ENCODE measurements at places on chromosomes 5 and 9.

DNA sequence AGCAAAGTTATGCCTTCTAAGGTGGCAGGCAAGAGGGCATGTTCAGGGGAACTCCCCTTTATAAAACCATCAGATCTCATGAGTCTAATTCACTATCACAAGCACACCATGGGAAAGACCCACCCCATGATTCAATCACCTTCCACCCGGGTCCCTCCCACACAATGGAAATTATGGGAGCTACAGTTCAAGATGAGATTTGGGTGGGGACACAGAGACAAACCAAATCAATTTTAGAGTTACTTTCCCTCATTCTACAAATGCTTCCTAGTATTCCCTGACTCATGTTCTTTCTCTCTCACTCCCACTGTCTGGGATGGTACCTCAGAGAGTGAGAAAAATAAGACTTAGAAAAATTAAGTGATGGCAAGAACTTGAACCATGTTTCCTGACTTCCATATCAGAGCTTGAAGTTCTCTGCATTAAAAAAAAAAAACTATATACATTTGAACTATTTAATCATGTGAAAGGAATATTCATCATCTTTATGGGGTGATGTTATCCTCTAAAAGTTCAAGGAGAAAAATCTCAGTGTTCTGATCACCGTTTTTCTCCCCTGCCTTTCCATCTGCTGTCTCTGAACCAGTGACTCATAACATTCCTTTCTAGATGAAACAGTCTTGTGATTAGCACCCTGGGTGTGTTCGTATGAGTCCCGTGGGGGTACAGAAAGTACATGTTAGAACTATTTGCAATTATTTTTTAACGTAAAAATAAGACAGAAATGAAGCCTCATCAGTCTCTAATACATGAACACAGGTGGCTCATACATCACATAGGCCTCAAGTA lies 282.9 kb downstream of the SLF1 start:
- no peak for DNase-seq

- DNase-seq, result no peak
Measured at GRCh38 chr9:91029650-91030361, 228.2 kb downstream of the SYK start.

- DNase-seq, result no peak
Measured at GRCh38 chr5:93673316-93673954, 68.0 kb downstream of the POU5F2 start.

DNA sequence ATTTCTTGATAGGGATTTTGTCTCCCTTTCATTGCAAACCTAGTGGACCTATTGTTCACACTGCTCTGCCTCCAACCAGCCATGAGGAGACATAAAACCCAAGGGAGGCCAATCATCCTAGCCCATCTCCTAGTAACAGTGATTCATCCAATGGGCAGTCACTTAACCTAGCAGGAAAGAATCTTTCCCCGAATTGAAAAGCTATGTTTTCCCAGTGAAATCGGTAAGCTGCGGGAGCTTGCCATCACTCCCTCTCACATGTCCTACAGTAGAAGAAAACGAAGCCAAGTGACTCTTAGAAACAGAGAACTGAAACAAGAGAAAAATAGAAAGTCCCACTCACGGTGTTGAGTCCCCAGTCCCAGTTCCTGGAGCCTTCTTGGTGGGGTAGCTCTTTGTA lies 123.3 kb downstream of the SUSD1 start:
- DNase-seq, result no peak

DNA sequence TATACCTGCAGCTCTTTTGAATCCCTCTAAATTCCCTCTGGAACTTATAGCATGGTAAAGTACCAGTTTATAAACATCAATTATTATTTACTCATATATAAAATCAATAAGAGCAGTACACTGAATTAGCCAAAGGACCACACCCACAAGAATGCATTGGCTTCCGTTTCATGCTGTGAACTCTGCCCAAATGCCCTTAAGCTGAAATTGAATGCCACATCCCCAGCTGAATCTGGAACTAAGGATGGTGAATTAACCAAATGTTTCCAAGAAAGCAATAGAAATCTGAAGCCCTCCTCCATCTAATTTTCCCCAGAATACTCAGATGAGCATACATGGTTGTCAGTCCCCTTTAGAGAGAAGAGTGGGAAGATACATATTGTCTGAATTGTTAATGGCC lies 436.4 kb upstream of the FTMT start:
- DNase-seq, result no peak

DNA sequence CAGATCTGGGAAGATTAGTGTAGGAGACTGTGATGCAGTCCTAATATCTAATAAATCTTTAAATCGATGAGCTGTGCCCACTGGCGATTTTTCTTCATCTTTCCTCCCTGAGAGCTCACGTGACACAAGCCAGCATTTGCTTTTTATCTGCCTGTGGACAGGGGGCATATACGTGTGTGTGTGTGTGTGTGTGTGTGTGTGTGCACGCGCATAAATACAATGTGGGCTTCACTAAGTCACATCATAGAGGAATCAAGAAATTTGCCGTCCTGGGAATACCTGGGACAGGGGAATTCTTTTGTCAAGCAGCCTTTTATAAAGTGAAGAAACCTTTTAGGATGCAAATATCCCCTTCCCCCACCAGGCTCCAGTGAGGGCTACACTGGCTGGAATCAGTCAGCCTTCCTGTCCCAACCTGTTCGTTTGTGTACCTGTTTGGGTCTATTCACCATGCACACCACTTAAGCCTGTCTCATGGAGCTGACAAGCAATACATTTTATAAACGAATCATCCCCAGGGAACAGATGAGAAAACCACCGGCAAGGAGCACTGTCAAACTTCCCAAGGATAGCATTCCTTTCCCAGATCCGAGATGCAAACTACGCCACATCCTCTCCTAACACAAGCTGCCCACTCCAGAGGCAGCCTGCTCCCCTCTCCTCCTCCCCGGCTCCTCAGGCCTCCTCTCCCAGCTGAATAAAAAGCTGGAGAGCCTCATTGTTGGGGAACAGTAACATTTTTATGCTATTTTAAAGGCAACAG lies 2.7 kb downstream of the EPB41L4B start:
- DNase-seq, result no peak

GRCh38 chr5:8813180-8813579 lies 732.7 kb downstream of the SEMA5A start:
- DNase-seq, result no peak

GRCh38 chr5:171762021-171762608 lies 23.5 kb upstream of the SMIM23 start:
- no peak for DNase-seq

- no peak for DNase-seq
Measured at GRCh38 chr5:169592937-169593650, 9.5 kb downstream of the SPDL1 start.

- no peak for DNase-seq
Measured at GRCh38 chr5:98258939-98259338, 514.5 kb upstream of the RGMB start.

DNA sequence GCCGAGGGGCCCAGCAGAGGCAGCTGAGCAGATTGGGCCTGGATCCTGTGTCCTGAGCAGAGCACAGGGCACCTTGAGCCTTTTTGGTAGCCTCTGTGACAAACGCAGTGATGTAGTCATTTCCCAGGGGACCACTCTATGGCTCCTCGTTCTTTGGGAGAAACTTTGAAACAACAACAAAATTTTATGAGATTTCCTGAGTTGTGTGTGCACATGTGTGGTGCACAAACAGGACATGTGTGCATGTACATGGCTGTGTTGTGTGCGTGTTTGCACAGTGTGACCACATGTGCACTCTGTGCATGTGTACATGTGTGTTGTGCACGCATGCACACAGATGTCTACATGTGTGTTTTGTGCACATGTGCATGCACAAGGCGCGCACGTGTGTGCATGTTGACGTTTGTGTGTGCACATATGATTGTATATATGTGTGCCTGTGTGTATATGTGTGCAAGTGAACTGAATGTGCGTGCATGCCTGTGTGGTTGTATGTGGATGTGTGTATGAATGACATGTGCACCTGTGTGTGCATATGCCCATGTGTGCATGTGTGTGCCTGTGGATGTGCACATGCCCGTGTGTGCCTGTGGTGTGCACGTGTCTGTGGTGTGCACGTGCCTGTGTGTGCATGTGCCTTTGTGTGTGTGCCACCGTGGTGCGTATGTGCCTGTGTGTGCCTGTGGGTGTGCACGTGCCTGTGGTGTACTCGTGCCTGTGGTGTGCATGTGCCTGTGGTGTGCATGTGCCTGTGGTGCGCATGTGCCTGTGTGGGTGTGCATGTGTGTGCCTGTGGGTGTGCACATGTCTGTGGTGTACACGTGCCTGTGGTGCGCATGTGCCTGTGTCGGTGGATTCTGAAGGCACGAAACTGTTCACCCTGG lies 221.6 kb downstream of the CACNA1B start:
- no peak for DNase-seq

GRCh38 chr5:14236757-14237156 lies 93.6 kb downstream of the TRIO start:
- DNase-seq, result no peak

DNA sequence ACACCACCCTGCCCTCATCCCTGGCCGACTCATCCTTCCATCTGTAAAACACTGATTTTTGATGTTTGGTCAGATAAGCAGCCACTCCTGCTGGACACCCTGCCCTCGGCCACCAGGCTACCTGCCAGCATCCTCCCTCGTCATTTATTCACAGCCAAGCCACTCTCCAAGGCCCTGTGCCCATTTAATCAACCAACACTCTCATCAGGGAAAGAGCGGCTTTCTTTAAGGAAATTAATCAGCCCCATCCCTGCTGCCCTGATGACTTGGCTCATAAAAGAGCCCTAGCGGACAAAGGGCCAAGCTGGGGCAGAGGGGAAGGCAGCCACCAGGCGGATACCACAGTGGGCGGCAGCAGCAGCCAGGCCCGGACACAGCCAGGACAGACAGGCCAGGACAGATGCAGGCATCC lies 52.4 kb downstream of the GOLM1 start:
- DNase-seq, result no peak

GRCh38 chr5:166102947-166103346 lies 2188.5 kb upstream of the WWC1 start:
- DNase-seq, result no peak

DNA sequence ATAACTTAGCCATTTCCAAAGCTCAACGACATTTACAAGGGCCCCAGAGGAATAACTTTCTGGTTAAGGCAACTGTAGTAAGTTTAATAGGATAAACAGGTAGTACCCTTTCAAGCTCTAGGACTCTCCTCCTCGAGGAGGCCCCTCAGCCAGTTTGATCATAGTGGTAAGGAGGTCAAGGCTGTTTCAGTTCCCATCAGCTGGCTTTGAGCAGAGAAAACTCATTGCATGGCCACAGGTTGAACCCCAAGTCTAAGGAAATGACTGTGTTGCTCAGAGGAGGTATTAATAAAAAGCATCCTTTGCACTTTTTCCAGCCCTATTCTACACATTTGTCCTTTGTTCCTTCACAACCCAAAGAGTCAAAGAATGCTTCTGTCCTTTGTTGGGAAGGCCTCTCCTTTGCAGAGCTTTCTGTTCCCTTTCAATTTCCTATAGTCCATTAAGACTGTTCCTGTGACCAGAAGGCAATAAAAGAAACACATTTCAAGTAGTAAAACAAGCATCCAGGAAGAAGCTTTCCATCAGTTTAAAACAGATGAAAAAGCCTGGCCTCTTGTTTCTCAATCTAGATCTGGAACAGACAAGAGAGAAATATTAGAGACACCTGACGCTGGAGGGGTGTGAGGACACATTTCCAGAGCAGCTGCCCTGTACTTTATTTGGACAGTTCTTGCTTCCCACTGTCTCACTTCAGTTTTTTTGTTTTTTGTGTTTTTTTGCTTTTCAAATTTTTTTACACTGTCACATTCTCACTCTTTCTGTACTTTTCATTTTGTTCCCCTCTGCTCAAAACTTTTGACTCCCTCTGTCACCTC lies 54.1 kb downstream of the PRRC1 start:
- no peak for DNase-seq

DNA sequence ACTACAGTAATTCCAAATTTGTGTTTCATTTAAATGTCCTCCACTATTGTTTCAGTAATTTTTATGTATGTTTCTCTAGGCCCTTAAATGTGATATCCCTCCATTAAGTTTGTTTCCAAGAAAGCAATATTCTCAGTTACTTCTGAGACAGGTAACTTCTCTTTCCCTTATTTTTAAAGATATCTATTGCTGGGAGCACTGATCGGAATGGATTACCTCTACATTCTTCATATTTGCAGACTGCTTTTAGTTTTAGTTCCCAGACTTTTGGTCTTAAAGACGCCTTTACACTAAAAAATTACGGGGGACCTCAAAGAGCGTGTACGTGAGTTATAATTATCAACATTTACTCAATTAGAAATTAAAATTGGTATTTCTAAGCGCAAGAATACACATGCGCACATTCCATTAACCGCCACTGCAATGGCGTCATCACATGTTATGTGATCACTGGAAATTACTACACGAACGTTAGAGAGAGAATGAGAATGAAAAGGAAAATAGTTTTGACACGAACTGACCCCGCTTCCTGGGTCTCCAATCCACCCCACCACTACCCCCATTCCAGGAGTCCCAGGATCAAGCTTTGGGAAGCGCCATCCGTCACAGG lies 519 bp upstream of the RAD50 start:
- no peak for DNase-seq

DNA sequence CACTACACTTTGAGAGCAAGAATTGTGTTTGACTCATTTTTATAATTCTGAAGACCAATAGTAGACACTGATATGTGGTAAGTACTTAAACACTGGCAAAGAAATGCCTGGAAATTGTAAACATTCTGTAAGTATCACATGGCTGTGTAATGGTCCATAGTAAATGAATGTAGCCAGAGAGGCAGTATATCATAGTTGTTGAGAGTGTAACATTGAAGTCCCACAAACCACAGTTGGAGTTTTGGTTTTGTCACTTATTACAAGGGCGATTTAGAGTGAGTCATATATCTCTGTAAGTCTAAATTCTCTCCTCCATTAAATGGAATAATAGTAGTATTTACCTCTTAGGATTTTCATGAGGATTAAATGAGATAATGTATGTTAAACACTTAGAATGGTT lies 181.1 kb upstream of the MEF2C start:
- DNase-seq, result no peak

DNA sequence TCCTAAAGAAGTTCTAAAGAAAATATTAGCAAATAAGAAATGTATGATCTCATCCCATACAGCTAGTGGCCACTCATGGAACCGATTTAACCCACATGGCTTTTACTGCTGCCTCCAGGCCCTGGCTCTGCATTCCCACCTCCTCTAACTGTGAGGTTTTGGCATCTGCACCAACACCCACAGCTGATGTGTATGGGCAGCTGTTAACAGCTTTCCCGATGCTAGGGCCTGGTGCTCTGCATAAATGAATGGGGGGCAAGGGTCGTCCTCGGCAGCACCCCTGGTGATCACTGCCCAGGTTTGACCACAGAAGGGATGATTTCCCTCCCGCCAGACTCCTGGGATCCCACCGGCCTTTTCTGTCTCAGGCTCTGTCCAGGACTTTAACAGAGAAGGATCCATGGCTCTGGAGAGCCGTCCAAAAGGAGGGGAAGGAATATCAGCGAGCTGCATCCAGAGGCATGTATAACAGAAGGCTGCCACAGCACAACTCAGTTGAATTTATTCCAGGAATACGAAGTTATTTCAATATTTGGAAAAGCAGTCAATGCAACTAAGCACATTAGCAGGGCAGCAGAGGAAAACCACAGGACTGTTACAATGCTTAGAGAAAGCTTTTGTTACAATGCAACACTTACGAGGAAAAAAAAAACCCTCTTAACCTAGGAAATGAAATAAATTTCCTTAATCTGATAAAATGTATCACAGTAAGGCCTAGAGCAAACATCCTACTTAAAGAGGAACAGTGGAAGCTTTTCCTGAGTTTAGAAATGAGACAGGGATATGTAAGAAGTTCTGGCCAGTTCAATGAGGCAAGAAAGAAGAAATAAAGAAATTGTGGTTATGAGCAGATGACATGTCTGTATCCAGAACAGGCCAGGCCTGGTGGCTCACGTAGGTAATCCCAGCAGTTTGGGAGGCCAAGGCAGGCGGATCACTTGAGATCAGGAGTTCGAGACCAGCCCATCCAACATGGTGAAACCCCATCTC lies 63.1 kb downstream of the NACC2 start:
- DNase-seq, result no peak

Data from activated CD4-positive, alpha-beta T cell treated with anti-CD3 and anti-CD28 coated beads, Interleukin-2, amount 50 U/mL, for 48 hours (primary cell).